NCI-H2081 (cell line): ENCODE measurements at places on chromosomes 3 and 15.

- DNase-seq = no peak
These were observed 30.9 kb downstream of the CBLB start for GRCh38 chr3:105837947-105838346.

GRCh38 chr3:131361464-131362421, 19.8 kb upstream of the NUDT16 start:
- DNase-seq = peak; percentile 49

DNA sequence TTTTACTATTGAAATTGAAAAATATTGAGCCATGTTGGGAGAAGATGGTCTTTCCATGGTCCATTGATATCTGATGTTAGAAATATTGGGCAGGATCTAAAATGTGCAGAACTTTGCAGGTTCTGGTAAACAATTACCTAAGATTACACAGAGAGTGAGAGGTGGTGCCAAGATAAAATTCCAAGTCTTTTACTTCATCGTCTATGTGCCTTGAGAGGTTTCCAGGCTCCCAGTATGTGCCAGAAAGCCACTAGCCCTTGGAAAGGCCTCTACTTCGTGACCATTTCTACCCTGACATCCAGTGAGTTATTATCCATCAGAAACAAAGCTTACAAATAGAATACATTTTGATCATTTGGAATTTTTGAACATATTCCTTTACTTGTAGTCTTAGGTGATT, 27.6 kb downstream of the CD200 start:
- no peak for DNase-seq

- DNase-seq = no peak
These were observed 76.5 kb upstream of the SNRPA1 start for GRCh38 chr15:101371519-101371918.

GRCh38 chr3:158337110-158337509, 227.2 kb downstream of the RSRC1 start:
- DNase-seq = no peak

GRCh38 chr3:66561367-66561766, 60.5 kb upstream of the LRIG1 start:
- DNase-seq = no peak

DNA sequence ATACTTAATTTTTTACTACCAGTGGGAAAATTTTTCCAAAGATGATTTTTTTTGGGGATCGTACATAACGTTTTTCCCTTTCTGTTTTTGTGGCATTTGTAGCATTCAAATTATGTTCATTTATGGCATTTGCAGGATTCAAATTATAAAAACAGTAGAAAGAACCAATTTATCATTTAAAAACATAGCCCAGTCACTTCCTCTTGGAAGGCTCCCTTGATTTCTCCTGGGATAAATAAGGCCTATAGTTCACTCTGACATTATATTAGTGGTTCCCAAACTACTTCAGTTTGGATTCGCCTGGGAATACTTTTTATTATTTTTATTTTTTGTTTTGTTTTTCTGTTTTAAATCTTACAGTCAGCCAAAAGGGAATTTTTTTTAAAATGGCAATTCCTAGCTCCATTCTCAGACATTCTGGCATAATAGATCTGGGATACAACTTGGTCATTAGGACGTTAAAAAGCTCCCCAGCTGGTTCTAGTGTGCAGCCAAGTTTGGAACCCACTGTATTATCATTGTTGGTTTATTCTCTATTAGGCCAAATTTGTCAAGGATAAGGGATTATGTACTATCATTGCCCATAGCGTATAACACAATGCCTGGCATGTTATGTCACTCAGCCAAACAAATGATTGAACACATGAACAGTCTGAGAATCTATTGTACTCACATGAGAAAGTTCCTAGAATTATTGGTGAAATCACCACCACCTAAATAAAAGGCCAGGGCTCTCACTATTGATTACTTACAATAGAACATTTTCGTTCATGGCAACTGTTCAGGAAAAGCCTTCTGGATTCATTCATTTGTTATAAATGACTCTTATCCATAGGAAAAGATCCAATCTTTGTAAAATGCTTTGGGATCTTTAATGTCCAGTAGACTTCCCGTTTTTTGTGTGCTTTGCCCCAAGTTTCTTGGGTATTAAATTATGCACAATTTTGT, 28.9 kb downstream of the RARB start:
- DNase-seq = no peak

DNA sequence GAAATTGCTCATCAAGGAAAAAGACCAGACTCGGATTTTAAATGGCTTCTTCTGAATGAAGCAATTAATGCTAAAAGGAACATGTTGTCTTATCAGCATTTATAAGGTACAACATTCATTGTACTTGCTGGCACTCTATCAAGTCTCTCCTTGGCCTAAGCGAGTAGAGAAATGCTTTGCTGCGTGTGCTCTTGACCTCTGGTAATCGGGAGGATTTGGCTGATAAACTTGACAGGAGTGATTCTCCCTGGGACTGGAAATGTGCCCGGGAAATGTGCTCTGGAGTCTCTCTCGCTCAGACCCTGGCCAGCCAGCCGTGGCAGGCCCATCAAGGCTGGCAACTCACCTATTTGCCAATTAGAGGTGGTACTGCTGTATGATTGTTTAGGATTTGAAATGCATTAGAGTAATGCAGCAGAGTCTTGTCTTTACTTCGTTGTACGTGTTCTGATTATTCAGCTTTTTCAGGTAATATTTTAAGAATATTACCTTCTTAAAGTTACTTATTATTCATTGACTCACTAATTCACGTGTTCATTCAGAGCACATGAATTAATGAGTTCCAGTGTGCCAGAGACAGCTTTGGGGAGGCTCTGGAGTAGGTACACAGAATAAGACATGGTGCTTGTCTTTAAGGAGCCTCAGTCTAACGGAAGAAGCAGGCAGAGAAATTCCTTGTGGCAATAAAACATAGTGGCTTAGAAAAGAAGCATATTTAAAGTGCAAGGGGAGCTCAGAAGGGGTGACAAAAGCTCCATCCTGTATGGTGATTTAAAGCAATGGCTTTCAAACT, 48.0 kb upstream of the TPRG1 start:
- DNase-seq = no peak

GRCh38 chr3:73446467-73447110, 178.2 kb downstream of the PDZRN3 start:
- no peak for DNase-seq

GRCh38 chr15:100338971-100339444, 2.8 kb downstream of the ADAMTS17 start:
- DNase-seq = peak; percentile 45

DNA sequence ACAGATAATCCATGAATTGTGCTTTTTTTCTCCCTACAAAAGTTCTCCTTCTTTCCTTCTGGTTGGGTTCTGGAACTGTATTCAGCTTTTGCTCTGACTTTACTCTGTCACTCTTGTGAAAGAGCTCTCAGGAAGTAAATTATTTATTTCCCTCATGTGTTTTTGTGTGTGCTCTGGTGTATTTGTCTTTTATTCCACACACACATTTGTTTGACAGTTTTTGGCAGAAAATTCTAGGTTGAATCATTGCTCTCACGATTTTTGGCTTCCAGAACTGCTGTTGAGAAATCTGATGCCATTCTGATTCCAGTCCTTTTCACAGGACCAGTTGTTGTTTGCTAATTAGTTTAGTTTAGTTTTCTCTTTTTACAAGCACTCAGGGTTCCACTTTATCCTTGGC, 172.8 kb downstream of the PLCH1 start:
- no peak for DNase-seq

GRCh38 chr15:75729326-75730069, 16.9 kb upstream of the CSPG4 start:
- DNase-seq = no peak

GRCh38 chr3:37564518-37564917, 297.2 kb upstream of the CTDSPL start:
- DNase-seq = no peak
